NCI-H1930 (cell line): ENCODE measurements at places on chromosomes 2 and 18.

- DNase-seq: no peak
Observed at GRCh38 chr18:44743631-44744030, 62.9 kb downstream of the SETBP1 start.

DNA sequence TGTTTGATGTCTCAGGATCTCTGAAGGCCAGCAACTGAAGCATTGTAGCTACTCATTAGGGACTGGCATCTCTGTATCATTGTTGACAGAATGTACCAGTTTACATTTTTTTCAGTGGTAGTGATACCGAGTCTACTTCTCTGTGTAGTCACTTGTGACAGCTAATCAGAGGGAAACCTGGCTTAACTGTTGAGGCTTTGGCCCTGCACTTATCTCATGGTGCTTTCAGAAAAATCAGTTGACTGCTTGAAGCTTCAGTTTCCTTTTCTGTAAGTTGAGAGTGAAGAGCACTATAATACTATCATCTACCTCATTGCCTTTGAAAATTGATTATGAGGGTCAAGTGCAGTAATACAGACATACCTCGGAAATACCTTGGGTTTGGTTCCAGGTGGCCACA is 90.0 kb downstream of the COMMD1 start:
- DNase-seq: no peak

DNA sequence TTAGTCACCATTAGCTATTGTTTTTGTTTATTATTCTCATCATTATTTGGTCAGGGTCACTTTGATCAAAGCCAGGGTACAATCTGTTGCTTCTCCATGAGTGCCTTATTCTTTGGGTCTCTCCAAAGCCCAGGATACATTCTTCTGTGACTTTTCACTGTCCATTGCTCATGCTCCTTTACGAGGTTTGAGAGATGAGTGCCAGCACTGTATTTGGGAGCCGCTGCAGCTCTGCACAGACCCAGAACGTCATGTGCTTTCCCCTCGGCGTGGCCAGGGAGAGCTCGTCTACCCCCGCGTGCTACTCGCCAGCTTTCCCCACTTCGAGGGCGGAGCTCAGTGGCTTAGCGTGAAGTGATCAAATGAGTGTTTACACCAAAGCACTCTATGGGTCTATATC is 123.7 kb downstream of the COL6A3 start:
- DNase-seq: no peak

DNA sequence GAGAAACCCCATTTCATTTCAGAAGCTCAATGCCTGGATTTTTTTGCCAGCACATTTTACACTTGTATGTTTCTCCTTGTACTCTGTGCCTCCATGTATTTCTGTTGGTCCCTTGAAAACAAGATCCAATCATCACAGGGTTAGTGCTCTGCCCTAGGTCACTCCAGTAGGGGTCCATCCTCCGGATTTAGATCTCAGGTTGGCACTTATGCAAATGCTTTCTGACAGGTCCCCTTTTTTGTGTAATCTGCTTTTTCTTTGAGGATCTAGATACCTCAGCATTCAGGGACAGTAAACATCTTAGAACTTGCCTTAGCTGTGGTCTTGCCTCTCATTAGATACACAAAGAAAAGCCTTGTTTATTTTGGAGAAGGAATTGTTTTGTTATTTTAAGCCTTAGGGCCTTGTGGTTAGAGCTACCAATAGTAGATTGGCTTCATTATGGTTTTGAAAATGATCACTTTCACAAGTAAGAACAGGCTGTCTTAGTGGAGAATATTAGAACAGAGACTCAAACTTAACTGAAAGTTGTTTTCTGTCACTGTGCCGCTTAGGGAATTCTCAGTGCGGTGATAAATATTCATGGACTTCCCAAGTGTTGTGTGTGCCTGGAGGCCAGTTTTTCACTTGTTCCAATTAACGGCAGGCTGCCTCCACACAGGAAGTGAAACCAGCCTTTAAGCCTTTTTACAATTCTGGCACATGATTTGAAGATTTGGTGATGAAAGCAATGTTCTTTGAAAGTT is 7.8 kb downstream of the MERTK start:
- no peak for DNase-seq

DNA sequence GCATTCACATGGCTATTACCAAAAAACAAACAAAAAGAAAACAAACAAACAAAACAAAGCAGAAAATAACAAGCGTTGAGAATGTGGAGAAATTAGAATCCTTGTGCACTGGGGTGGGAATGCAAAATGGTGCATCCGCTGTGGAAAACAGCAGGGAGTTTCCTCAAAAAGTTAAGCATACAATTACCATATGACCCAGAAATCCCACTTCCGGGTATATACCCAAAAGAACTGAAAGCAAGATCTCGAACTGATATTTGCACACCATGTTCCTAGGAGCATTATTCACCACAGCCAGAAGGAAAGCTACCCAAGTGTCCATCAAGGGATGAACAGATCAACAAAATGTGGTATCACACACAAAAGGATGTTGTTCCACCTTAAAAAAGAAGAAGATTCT is 17.9 kb upstream of the TEX51 start:
- DNase-seq: no peak

GRCh38 chr2:129262934-129263333 is 716.5 kb upstream of the RAB6C start:
- no peak for DNase-seq

DNA sequence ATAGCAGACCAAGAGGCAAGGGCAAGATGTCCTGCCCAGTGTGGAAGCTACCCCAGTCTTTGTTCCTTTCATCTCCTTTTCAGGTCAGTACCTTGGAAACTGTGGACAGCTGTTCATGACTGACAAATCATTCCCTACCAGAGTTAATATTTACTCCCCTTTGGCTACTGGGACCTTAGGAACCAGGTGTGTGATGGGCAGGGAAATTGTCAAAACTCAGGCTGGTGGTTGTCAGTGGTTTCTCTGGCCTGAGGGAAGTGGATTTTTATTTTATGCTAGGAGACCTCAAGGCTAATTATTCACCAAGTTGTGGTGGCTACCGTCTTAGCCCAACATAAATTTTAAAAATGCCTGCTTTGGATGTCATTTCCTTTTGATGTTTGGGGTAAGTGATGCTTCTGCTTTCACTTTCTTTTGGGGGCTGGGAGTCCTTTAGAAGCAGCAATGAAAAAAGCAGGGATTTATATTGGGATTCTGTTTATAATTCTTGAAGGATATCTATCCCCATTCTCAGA is 119.3 kb downstream of the SETBP1 start:
- DNase-seq: no peak

- no peak for DNase-seq
Observed at GRCh38 chr2:101759162-101759561, 61.7 kb downstream of the MAP4K4 start.

DNA sequence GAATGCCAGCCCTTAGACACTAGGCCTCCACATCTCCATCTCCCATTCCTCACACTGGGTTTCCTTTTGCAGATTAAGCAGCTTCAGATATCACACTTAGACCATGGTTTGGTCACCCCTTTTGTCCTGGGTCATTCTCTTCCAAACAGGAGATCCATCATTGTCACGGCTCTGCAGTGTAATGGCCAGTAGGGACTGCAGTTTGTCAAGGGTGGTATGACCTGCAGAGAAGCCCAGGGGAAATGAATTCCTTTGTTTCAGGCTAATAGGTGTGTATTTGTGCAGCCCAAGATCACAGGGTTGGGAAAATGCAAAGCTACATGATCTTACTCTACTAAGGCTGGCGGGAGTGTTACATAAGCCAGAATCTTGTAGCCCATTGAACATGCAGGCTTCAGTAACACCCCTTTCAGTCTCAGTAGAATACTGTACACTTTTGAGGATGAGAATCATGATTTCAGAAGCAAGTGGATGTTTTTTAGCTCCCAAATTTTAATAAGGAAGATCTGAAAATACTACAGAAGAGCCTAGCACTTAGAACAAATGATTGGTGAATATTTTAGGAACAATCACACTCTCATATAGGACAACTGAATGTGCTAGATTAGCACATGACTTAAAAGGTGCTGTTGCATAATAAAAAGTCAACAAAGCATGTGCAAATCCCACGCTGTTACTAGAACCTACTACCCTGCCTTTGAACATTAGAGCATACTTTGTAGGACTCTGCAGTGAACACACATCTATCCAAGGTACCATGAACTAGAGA is 24.0 kb upstream of the LPIN1 start:
- DNase-seq: no peak

DNA sequence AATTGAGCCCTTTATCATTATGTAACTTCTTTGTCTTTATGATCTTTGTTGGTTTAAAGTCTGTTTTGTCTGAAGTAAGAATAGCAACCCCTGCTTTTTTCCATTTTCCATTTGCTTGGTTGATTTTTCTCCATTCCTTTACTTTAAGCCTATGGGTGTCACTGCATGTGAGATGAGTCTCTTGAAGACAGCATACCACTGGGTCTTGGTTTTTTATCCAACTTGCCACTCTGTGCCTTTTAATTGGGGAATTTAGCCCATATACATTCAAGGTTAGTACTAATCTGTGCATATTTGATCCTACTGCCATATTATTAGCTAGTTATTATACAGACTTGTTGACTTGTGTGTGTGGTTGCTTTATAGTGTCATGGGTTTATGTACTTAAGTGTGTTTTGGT is 89.6 kb downstream of the NBEAL1 start:
- DNase-seq: no peak

- DNase-seq: no peak
Observed at GRCh38 chr18:10170375-10170774, 256.6 kb downstream of the VAPA start.

DNA sequence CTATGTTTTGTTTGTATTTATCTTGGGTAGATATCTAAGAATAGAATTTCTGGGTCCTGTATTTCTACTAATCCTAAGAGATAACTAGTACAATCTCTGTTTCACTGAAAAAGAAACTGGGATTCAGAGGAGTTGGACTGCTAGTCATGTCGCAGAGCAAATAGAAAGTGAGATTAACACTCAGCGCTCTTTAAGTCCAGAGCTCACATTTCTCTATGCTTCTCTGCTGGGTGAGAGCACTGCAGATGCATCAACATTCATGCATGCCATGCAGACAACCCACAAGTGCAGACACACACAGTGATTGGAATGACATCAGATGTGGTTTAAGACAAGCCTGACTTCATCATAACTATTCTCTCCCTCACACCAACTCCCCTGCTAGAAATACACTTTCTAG is 563.8 kb downstream of the TDRD15 start:
- DNase-seq: no peak

GRCh38 chr18:54033052-54033451 is 191.4 kb downstream of the MBD2 start:
- no peak for DNase-seq

- no peak for DNase-seq
Observed at GRCh38 chr2:223889229-223889628, 51.8 kb upstream of the AP1S3 start.

DNA sequence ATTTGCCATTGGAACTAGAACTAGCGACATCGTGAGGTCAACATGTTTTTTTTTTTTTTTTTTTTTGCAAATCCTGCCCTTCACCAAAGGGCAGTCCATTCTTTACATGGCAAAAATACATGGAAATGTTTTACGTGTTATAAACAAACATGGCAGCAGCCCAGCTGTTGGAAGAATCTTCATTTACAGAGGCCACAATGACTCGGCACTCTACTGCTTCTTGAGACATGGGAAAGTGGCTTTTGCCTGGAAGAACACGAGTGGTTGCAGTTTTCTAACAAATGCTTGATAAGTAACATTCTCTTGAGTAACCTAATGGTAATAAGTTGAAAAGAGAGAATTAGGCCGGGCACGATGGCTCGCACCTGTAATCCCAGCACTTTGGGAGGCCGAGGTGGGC is 22.8 kb upstream of the POLR1B start:
- no peak for DNase-seq

DNA sequence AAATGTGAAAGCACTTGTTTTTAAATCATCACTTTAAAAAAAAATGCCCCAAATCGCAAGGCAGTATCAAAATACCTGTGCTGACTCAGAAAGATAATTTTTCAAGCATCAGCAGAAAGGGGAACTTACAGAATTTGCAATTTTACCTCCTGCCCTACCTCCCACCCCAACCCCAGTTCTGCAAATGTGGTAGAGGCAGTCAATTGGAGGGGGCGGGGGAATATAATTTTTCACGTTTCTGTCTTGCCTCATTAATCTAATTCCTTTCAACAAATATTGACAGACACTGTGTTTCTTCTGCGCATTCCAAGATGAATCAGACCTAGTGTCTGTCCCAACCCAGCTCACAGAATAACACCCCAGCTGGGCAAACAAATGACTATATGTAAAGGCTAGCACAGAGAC is 76.8 kb downstream of the ALPK2 start:
- no peak for DNase-seq

DNA sequence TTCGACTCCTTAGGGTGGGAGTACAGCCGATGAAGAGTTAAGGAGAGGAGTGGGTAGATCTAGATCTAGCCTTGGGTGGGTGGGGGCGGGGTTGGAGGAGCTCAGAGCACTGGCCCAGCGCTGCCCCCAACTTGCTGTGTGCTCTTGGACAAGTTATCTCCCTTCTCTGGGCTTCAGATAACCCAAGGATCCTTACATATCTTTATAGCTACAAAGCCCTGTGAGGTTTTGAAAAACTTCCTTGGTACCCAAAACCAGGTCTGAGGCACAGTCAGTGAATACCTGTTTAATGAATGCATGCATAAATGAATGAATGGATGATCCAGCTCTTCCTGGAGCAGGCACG is 1.3 kb upstream of the ODC1 start:
- no peak for DNase-seq

DNA sequence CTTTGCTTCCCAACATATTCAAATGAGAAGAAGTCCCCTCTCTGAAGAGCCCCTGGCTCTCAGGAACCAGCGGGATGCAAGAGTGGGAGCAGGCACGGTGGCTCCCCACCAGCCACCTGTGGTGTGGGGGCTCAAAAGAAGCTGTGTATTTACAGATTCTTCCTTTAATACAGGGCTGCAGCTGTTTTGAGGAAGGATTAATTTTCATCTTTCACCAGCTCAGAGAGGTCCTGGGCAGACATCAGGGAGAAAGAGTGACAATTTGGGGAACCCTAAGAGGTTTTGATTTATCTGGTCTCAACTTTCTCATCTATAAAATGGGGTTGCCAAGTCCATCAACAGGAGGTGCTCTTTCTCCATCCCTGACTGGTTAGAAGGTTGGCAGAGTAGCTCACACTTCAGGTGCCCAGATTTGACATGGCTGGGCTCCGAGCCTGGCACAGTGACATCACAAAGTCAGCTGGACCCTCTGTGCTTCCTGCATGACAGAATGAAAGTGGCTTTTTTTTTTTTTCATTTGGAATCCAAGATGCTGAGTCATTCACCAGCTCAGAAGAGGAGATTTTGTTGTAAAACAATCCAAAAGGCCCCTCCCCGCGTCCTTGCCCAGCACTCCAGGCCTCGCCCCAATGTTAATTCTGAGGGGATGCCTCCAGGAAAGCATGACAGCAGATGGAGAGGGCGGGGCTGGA is 15.5 kb upstream of the SIX2 start:
- no peak for DNase-seq
